Caco-2 (cell line): ENCODE measurements at places on chromosomes 3 and 15.

- no peak overlapping the region for H3K27ac ChIP-seq
- peaks cover 14% of the 10 kb centered on the region; the same call in 1 of the 2 replicates for H3K4me1 ChIP-seq
- no peaks in the 10 kb centered on the region for H3K27me3 ChIP-seq
- DNase-seq, result no peak
Observed at GRCh38 chr3:110758208-110758607, 313.4 kb upstream of the NECTIN3 start.

GRCh38 chr15:45320581-45321205 is 57.7 kb downstream of the GATM start:
- H3K36me3 ChIP-seq, result no peaks in the 10 kb centered on the region; the same call in 1 of the 2 replicates
- no peak overlapping the region for H3K27ac ChIP-seq
- no peak overlapping the region for H3K4me3 ChIP-seq
- no peaks in the 10 kb centered on the region for H3K27me3 ChIP-seq

DNA sequence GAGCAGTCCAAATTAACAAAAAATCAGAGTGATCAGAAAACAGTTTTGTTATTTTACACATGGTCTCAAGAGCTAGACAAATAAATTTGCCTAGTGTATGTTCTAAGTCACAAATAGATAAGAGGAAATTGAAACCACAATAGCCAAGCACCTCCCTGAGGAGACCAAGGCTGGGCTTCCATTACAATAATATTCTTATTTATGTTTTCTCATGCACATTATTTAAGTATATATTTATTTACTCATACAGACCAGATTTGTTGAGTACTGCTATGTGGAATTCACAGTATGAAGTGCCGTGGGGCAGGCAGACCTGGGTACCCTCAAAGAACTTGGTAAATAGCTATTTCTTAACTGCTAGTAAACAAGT is 242.3 kb upstream of the ICE2 start:
- H3K4me1 ChIP-seq, result no peaks in the 10 kb centered on the region
- no peak for DNase-seq
- H3K36me3 ChIP-seq, result no peaks in the 10 kb centered on the region
- no peak overlapping the region for H3K27ac ChIP-seq
- H3K27me3 ChIP-seq, result no peaks in the 10 kb centered on the region; the same call in 1 of the 2 replicates

DNA sequence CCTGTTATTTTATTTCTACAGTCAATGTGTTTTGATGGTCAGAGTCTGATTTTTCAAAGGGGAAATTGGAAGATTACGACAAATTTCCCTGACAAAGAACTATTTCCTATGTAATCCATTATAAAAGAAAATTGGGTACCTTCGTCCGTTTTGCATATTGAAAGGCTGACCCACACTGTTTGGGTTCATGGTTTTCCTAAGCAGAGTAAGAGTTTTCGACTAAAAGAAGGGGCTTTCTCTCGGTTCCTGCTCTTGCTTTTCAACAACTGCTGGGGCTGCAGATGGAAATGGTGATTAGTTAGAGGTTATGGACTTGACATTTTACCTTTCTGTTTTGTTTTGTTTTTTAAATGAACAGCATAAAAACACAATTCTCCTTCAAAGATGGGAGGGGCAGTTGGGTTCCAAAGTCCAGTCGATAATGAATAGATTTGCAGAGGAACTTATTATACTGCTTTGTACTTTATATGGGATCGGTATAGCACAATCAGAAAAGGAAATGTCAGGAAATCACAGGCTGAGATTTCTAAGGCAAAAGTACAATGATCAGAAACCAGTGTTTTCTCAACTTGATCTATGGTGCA is 978 bp downstream of the KCNMB2 start:
- no peaks in the 10 kb centered on the region for H3K36me3 ChIP-seq
- DNase-seq, result no peak
- no peak overlapping the region for H3K27ac ChIP-seq
- H3K27me3 ChIP-seq, result no peaks in the 10 kb centered on the region

DNA sequence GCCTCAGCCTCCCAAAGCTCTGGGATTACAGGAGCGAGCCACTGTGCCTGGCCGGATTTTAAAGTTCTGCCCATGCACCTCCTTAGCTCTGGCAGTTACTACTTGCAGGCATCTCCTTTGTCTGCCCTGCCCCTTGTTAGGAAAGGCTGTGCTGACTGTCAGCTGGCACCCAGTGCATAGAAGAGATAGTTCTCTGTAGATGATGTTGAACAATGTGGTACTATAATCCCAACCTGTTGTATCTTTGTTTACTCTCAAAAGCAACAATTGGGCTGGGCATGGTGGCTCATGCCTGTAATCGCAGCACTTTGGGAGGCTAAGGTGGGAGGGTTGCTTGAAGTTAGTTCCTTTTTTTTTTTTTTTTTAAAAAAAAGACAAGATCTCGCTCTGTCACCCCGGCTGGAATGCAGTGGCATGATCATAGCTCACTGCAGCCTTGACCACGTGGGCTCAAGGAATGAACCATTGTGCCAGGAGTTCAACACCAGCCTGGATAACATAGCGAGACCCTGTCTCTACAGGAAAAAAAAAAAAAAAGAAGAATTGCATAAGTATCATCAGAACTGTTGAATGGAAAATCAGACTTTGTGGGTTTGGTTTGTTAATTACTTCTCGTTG is 30.6 kb downstream of the FLNB start:
- H3K36me3 ChIP-seq, result no peaks in the 10 kb centered on the region
- peak overlapping the region; percentile 53 for H3K27ac ChIP-seq
- no peak for DNase-seq
- peaks cover 86% of the 10 kb centered on the region for H3K4me1 ChIP-seq

DNA sequence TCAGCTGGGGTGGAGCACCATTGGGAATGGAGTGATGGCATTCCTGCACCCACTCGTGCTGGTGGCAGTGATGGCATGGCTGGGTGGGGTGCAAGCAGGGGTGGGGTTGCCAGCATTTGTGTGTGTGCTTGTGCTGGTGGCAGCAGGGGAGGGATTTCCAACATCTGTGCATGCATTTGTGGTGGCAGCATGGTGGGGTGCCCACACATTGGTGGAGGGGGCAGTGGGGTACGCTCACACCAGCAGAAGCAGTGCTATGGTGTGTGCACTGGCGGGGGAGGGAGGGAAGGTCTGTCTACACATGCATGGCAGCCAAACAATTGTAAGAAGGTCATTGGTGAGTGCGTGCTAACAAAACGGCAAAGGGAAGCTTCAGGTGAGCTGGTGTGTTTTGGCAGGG is 76.7 kb upstream of the NUDT16 start:
- H3K27me3 ChIP-seq, result no peaks in the 10 kb centered on the region
- H3K36me3 ChIP-seq, result no peaks in the 10 kb centered on the region
- no peaks in the 10 kb centered on the region for H3K4me1 ChIP-seq
- DNase-seq, result no peak
- H3K4me3 ChIP-seq, result no peak overlapping the region

DNA sequence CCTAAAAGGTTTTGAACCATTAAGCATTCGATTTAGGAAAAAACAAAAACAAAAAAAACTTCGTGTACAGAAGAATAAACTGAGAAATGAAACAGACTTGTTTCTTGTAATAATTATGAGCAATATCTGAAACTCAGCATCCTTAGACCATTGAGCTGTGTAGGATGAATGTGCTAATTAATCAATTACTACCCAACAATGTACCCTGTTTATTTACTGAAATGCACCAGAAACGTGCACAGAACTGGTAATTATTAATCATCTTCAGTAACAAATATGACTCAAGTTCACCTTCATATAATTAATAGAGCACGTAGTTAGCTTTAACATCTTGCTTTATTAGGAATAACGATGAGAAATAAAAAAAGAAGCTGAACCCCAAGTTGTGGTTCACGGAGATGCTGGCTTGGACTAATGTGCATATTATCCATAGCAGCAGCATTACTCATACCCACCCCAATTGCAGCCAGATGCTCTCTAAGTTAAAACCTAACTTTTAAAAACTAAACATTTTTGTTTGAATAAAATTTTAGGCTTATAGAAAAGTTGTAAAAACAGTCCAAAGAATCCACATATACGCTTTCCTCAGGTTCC is 10.2 kb upstream of the C15orf61 start:
- H3K27me3 ChIP-seq, result no peaks in the 10 kb centered on the region
- no peak for DNase-seq
- no peaks in the 10 kb centered on the region for H3K4me1 ChIP-seq
- no peak overlapping the region for H3K27ac ChIP-seq
- no peaks in the 10 kb centered on the region for H3K36me3 ChIP-seq
- no peak overlapping the region for H3K4me3 ChIP-seq

- no peak overlapping the region for H3K4me3 ChIP-seq
- no peak overlapping the region for H3K27ac ChIP-seq
- H3K27me3 ChIP-seq, result no peaks in the 10 kb centered on the region
Observed at GRCh38 chr15:69626095-69627066, 173.8 kb downstream of the RPLP1 start.

DNA sequence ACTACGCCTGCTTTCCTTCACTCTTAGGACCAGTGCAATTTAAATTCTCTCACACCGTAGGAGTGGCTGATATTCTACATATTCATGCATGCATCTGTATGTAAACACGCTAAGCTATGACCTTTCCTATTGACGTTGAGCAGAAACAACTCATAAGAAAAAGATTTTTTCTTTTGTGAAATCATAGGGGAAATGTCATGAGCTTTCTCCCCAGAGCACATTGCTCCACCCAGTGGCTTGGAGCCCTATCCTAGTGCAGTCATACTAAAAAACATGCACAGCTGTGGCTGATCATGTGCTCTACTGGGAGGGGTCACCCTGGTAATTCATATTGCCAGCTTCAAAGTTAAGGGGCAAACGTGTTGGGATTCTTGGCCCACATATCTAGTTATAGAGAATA is 1.8 kb upstream of the MESD start:
- DNase-seq, result no peak
- H3K4me3 ChIP-seq, result no peak overlapping the region
- no peaks in the 10 kb centered on the region for H3K36me3 ChIP-seq
- peaks cover 16% of the 10 kb centered on the region for H3K4me1 ChIP-seq

DNA sequence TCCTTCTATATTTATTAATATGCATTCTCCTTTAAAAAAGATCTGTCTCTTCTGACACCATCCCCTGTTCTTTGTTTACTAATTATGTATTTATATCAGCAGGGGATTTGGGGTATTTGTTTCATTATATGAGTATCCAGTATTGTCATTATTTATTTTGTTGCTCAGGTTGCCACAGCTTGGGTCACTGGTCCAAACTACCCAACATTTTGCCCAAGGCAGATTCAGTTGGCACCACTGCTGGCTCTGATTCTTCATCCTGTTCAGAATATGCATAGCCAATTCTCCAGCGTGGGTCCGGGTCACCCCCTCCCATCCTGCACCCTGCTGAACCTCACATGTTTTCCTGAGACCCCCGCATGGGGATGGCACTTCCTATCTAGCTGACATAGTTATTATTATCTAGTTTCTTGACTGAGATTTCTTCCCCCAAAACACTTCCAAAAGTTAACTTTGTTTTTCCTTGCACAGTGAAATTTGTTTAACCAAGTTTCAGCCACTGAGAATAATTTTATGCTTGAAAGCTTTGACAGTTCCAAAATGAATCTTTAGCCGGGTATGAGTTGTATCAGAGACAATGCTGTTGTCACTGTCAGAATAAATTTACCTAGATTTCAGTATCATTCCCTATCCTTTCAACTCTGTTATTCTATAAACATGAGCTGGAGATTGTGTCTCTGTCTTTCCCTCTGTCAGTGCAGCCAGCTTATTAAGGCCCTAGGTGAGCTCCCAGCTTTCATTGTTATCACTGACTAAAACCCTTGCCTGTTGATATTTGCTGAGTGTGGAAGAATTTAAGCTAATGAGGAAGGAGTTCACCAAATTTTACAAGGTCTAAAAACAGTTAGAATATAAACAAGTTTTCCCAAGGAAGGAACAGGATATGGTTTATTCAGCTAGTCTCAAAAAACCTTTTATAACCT is 70.3 kb downstream of the TGFBR2 start:
- H3K4me3 ChIP-seq, result no peak overlapping the region
- H3K27ac ChIP-seq, result no peak overlapping the region
- H3K36me3 ChIP-seq, result peaks cover 7% of the 10 kb centered on the region
- 0 out of 2 replicates have a peak, but pooled peaks cover 8% of the 10 kb centered on the region for H3K4me1 ChIP-seq

GRCh38 chr15:99707473-99708270 is 25.6 kb downstream of the LYSMD4 start:
- no peaks in the 10 kb centered on the region for H3K27me3 ChIP-seq
- H3K4me3 ChIP-seq, result no peak overlapping the region
- H3K27ac ChIP-seq, result no peak overlapping the region
- H3K36me3 ChIP-seq, result no peaks in the 10 kb centered on the region

- DNase-seq, result no peak
- H3K4me1 ChIP-seq, result no peaks in the 10 kb centered on the region
- H3K36me3 ChIP-seq, result no peaks in the 10 kb centered on the region
Observed at GRCh38 chr3:63364495-63364894, 86.4 kb downstream of the SYNPR start.

GRCh38 chr3:52446042-52446441 is 1.1 kb upstream of the SEMA3G start:
- no peaks in the 10 kb centered on the region for H3K27me3 ChIP-seq
- H3K36me3 ChIP-seq, result no peaks in the 10 kb centered on the region
- no peak overlapping the region for H3K27ac ChIP-seq
- H3K4me3 ChIP-seq, result no peak overlapping the region
- peaks cover 20% of the 10 kb centered on the region for H3K4me1 ChIP-seq

GRCh38 chr3:88940296-88940695 is 167.1 kb upstream of the EPHA3 start:
- H3K36me3 ChIP-seq, result no peaks in the 10 kb centered on the region
- H3K4me1 ChIP-seq, result no peaks in the 10 kb centered on the region
- no peak overlapping the region for H3K4me3 ChIP-seq

- H3K4me3 ChIP-seq, result no peak overlapping the region
- no peaks in the 10 kb centered on the region for H3K27me3 ChIP-seq
- H3K27ac ChIP-seq, result no peak overlapping the region
Observed at GRCh38 chr3:172246107-172246844, 202.0 kb downstream of the GHSR start.
